ENCODE measurements at places on chromosomes 6 and 20.

- no peak for DNase-seq
These were observed 218.5 kb downstream of the UST start for GRCh38 chr6:148965287-148965686.

DNA sequence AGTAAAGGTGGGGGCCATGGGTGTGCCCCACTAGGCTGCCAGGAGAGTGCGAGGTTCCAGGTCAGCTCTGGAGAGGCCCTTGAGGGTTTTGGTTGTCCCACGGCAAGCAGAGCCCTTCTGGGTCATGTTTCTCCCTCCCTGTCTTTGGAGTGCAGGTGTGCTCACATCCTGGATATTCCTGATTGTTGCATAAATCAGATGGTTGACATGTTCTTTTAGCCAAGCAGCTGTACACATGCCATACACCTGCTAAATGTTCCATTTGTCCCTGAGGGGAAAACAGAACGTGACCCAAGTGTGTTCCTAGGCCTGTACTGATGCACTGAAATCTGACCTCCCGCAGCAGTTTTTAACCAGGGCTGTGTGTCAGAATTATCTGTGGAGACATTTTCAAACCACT lies 77.5 kb upstream of the BEND3 start:
- no peak for DNase-seq

DNA sequence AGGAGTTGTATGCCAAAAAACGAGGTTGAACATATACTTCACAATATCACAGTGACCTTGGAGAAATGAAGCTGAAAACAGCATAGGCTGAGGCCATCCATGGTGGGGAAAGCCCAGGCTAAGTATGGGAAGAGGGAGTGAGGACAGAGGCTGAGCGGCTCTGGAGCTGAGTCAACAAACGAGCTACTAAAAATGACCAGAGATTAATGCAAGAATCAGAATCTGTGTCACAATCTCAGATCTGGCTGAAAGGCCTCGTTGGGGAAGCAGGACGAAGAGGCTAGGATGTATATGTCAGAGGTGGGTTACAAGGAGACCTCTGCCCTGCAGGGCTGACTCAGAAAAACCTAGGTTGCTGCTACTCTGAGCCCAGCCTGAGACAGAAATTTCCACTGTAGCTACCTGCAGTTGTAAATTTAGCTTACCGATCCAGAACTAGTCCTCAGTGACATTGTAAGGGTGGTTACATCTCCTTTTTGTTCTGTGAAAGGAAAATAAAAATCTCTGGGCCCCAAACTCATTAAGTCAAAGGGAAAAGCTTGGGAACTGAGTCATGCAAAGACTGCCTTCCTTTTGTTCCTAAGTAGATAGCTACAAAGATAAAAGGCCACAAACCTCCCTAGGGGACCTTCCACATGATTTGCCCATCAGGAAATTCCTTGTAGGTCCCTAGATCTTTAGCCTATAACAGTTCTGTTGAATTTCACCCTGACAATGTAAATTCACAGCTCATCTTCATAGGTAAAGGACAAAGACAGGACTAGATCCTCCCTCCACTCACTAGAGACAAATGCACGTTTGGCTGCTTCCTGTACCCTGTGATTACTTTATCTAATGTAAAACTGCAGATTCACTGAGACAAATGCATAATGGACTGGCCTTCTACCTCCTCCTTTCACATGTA lies 8.5 kb upstream of the TUBB2A start:
- DNase-seq, result no peak

DNA sequence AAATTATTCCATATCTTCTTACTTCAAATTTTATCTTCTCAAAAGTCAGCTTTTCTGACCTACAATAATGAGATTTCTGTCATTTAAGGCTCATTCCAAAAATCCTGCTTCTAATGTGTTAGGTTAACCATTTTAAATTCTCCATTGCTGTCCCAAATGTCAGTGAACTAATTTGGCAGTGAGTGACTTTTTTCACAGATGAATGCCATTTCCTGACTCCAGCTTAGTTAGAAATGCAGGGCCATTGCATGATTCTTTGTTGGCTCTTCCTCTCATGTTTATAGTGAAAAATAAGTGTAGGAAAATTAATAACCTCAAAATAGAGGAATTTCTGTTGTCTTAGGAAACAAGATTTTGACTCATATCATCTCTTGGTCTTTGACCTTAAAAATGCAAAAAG lies 44.1 kb downstream of the VIP start:
- DNase-seq, result no peak

- DNase-seq, result no peak
These were observed 38.9 kb downstream of the SMAP1 start for GRCh38 chr6:70706491-70707123.

GRCh38 chr20:10927011-10927583 lies 253.3 kb upstream of the JAG1 start:
- no peak for DNase-seq

GRCh38 chr6:121135425-121135824 lies 198.9 kb downstream of the TBC1D32 start:
- no peak for DNase-seq

GRCh38 chr20:834151-834746 lies 734 bp downstream of the FAM110A start:
- DNase-seq, result peak; percentile 61

- no peak for DNase-seq
These were observed 1.1 kb upstream of the RPS12 start for GRCh38 chr6:132813173-132813856.

DNA sequence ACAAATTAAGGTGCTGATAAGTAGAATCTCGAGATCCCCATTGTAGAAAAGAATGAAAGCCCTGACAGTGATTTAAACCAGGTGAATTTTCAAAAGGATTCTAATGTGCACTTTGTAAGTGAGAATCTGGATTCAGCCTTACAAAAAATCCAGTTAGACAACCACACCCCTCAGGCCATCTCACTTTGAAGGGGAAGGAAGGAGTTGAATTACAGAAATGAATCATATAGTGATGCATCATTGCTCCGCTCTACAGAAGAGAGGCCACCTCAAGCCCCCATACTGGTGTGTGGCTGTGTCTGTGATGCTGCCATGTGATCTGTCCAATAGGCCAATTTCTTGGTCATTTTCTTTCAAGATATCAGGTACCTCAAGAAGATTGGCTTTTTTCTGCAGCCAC lies 85.5 kb upstream of the NT5E start:
- no peak for DNase-seq
